Stimulated activated CD4-positive, alpha-beta T cell treated with anti-CD3 and anti-CD28 coated beads, Interleukin-4, amount 100 ng/mL, for 1 hour (primary cell): ENCODE measurements at places on chromosomes 4 and X.

GRCh38 chr4:34046580-34046979 is 2197.7 kb downstream of the ARAP2 start:
- no peak for DNase-seq

DNA sequence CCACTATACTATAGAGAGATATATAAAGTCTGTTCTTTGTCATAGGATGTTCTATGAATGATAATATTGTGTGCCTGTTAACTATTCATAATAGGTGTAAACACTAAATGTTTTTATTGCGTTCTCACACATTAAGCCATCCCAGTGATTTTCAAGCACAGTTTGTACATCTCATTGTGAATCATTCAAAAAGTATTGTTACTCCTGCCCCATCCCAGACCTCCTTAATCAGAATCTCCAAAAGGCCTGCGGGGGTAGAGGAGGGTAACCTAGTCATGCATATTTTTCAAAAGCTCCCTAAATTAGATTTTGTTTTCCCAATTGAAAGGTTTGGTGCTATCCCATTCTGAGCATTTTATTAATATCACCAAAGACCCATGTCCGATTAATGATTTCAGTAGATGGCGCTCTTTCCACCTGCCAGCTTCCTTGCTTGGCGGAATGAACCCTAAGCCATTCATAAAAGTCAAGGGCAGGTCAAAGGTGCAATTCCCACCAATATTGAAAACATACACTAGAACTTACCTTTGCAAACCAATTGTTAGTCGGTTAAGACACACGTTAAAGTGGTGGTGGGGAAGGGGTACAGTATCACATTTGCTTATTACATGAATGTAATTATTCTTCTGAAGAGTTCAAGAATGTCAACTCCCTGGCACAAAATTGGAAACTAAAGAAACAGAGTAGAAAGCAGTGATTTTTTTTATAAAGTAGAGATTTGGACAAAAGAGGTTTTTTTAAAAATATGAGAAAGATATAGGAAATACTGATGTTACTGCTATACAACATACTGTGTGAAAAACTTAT is 5.8 kb upstream of the TET2 start:
- DNase-seq: peak; percentile 7

GRCh38 chr4:95742872-95743271 is 97.0 kb upstream of the PDHA2 start:
- DNase-seq: no peak

DNA sequence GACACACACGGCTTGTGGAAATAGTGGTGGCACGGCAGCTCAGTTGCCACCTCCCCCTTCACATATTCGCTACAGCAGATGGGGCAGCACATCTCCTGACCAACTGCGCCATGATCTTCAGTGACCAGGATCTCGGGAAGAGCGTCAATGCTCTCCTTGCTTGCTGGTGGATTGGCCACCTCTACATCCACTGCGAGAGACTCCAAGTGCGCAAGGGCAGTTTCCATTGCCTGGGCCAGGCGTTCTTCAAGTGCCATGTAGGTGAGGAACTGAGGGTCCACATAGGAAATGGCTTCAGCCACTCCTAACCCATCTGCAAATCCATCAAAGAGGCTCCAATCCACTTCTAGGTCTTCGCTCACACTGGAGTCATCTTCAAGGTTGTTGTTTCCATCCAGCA is 3.9 kb downstream of the PJA1 start:
- DNase-seq: no peak

DNA sequence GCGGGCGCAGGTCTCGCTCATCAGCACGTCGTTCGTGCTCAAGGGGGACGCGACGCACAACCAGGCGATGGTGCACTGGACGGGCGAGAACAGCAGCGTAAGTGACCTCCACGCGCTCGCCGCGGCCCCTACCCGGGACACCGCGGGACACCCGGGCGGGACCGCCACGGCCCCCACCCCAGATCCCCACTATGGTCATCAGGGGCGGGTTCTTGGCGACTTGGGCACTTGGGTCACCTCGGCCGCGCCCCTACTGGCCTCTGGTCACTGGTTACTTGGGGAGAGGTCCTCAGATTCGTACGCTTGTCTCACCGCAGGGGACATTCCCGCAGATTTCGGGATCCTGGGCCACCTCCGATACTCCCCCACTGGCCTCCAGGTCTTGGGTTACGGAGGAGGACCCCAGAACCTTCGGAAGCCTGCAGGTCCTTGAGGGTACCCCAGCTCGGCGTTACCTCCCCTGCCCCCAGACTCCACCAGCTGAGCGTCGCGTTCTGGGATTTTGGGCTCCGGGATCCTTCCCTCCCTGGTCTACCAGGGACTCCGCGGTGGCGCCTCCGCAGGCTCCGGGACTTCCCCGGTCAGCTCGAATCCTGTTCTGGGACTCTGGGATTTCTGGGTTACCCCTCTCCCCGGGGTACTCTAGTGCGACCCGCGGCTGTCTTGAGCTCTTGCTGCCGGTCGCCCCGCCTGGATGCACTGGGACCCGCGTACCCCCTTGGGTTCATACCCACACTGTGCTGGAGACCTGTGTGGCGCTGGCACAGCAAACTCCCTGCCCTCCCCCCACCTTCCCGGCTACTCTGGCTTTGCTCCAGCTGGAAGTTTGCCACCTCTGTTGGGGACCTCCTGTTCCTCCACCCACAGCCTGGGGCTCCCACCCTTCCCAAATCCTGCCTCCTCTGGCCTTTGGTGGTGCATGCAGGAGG is 956 bp downstream of the SORCS2 start:
- DNase-seq: no peak

- DNase-seq: no peak
These were observed 24.3 kb upstream of the DKK2 start for GRCh38 chr4:107060388-107060787.

DNA sequence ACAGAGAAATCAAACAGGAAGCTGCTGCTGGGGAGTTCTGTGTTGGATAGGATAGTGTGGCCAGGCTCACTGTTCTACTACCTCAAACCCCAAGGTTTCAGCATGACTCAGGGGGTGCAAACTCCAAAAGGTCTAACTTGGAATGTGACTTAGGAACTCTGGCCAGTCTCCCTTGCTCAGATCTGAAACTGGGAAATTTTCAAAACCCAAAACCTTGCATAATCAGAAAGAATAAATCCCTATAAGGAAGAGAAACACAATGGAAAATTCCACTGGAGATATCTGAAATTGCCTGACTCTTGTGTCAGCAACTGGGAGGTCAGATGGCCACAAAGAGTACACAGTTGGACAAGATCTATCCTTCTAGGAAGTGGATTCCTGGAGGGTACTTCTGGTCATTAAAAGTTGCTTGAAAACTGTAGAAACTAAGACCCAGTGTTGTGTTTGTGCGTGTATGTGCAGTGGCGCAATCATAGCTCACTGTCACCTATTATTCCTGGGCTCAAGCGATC is 58.0 kb downstream of the PPEF2 start:
- no peak for DNase-seq

DNA sequence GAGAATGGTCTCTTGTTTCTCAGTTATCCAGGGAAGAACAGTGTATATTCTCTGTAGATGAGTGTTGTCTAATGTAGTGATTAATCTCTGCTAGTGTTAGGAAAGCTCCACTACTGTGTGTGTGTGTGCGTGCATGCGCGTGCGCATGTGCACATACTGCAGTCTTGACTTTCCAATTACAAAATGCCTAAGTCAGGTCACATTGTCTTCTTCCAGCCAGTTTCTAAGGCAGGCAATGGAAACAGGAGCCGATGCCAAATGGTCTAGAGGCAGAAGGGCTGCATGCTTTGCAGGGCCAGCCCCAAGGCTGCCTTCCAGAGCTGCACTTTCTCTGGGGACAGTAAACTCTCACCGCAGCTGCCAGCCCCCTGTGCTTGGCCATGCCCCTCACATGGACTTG is 30.5 kb upstream of the NAP1L5 start:
- no peak for DNase-seq

DNA sequence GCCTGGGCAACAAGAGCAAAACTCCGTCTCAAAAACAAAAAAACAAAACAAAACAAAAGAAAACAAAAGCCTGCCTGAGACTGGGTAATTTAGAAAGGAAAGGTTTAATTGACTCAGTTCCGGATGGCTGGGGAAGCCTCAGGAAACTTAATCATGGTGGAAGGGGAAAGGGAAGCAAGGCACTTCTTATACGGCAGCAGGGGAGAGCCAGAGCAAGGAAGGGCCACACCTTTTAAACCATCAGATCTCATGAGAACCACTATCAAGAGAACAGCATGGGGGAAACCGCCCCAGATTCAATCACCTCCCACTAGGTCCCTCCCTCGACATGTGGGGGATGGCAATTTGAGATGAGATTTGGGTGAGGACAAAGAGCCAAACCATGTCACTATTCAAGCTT is 122.2 kb downstream of the UBE2K start:
- no peak for DNase-seq

- DNase-seq: no peak
These were observed 79.7 kb upstream of the USP9X start for GRCh38 chrX:41005445-41005992.

- no peak for DNase-seq
These were observed 274.9 kb upstream of the GK2 start for GRCh38 chr4:79682801-79683530.

GRCh38 chrX:132444936-132445335 is 43.9 kb downstream of the MBNL3 start:
- no peak for DNase-seq

GRCh38 chr4:88054229-88054628 is 46.8 kb downstream of the PKD2 start:
- DNase-seq: no peak

- DNase-seq: no peak
These were observed 502.9 kb upstream of the SLIT2 start for GRCh38 chr4:19748519-19749479.

GRCh38 chrX:76127341-76127740 is 45.5 kb upstream of the PBDC1 start:
- no peak for DNase-seq

DNA sequence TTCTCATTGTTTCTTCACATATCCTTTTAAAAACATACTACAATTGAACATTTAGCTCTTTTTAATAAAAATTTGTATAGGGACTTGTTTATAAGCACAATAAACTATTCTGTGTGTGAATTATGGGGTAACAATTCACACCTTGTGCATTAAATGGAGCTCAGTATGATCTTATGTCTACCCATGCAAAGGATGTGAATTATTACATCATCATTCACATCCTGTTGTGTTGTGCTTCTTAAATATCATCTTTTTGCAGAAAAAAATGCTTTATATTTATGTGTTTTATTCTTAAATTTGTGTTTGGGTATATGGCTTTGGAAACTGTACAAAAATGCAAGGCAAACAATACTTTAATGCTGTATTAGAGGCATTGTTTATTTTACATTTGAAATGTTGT is 96.7 kb upstream of the PABPC4L start:
- no peak for DNase-seq

DNA sequence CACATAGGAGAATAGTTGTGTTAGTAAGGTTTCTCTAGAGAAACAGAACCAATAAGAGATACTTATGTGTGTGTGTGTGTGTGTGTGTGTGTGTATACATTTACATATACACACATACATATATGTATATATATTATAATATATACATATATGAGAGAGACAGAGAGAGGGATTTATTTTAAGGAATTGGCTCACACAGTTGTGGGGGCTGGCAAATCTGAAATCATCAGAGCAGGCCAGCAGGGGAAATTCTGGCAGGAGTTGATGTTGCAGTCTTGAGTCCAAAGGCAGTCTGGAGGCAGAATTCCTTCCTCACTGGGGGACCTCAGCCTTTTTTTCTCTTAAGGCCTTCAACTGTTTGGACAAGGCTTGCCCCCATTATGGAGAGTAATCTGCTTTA is 38.6 kb upstream of the NHS start:
- DNase-seq: no peak

DNA sequence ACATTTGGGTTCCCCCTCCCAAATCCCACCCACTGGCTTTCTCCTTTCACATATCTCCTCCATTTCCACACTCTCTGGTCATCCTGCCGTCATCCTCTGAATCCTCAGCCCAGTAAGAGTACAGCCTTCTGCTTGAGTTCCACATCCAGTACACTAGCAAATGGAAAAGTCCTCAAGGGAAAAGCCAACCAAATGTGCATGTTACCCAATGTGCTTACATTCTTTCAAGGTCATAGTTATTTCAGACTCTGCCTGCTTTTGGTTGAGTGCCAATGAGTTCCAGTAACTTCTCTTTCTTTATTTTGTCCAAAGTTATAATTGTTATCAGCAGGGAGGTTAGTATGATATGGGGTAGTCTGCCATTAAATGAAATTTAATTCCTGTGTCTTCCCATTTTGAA is 78.1 kb downstream of the SRPX start:
- DNase-seq: no peak

GRCh38 chr4:182893474-182894080 is 23.6 kb downstream of the DCTD start:
- DNase-seq: no peak

DNA sequence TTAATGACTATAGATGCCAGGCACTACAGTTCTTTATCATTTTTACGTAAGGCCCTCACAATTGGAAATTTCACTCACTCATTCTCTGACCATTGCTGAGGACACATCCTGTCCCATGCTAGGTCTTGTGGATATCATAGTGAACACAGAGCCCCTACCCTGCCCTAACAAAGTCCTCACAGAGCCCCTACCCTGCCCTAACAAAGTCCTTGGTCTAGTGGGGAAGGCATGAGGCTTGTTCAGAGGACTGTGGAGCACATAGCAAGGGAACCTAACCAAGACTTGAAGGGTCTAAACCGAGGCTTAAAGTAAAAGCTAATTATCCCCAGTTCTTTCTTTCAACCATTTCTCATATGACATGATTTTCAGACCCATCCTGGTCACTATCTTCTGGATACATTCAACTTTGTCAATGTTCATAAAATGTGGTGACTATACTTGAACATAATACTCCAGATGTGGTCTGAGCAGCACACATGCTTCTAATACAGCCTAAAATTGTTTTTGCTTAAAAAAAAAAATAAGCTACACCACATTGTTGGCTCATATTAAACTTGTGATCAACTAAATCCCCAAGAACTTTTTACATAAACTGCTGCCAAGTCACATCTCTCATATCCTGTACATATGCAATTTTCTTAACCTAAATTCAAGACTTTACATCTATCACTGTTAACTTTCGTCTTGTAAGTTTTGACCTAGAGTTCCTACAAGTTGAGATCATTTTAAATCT is 77.0 kb downstream of the GPC3 start:
- no peak for DNase-seq

- DNase-seq: no peak
These were observed 10.1 kb downstream of the SH3D19 start for GRCh38 chr4:151315212-151315886.

DNA sequence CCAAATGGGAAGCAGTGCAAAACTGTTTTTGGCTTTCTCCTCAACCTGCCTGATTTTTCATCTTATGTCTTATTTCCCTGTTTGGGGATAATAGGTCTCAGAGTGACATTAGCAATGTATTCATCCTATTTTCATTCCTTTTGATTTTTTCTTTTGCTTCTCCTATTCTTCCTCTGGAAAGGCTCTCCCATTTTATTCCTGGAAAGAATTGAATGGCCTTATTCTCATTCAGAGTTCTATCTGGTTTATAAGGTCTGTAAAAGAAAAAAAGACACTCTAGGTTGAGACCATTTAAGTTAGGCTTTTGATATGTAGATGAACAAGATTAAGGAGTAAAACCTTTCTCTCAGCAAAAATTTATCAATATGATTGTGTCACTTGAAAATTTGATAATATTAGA is 27.8 kb upstream of the ALB start:
- DNase-seq: no peak

GRCh38 chr4:37603711-37604110 is 82.5 kb downstream of the RELL1 start:
- no peak for DNase-seq

- no peak for DNase-seq
These were observed 129.6 kb upstream of the QRFPR start for GRCh38 chr4:121510341-121510874.
